Activated T-cell treated with anti-CD3 and anti-CD28 coated beads, Interleukin-2, amount 50 U/mL, for 1 hour (primary cell): ENCODE measurements at places on chromosomes 5 and 9.

DNA sequence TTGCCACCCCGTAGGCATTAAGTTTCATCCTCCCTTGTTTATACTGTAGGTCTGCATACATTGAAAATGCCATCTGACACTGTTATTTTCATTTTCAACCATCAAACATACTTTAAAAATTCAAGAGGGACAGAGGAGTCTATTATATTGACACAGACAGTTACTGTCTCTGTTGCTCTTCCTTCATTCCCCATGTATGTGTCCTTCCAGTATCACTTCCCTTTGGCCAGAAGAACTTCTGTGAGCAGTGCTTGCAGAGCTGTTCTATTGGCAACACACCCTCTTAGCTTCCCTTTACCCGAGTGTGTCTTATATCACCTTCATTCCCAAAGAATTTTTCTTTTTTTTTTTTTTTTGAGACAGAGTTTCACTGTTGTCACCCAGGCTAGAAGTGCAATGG lies 42.8 kb downstream of the RASGEF1C start:
- DNase-seq: no peak

- no peak for DNase-seq
Measured at GRCh38 chr9:132997591-132997990, 19.1 kb downstream of the GFI1B start.

- DNase-seq: no peak
Measured at GRCh38 chr5:56876327-56876726, 33.1 kb upstream of the SETD9 start.

DNA sequence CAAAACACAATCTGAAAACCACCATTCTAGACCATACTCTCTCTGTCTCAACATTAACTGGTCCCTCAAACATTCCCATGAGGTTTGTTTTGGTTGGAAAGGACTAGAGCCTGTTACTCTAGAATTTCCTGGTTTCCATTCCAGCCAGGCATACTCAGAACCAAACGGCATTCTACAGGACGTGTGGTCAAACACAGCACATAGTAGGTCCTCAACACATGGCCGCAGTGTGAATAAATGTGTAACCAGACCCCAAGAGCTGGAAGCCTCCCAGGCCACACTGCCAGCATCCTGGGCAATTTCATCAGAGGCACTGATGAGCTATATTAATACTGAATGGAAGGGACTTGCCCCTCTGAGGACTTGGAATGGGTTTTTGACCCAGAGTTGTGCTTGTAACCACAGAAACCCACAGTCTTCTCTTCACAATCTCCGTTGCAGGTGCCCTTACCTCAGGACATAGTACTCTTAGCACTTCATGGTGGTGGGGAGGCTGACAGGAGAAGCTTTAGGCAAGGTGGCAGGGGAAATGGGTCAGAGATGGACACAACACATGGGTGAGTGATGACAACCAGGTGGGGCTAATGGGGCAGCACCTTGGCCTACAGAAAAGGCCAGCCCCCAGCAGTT lies 66.0 kb downstream of the ZNF366 start:
- DNase-seq: no peak

DNA sequence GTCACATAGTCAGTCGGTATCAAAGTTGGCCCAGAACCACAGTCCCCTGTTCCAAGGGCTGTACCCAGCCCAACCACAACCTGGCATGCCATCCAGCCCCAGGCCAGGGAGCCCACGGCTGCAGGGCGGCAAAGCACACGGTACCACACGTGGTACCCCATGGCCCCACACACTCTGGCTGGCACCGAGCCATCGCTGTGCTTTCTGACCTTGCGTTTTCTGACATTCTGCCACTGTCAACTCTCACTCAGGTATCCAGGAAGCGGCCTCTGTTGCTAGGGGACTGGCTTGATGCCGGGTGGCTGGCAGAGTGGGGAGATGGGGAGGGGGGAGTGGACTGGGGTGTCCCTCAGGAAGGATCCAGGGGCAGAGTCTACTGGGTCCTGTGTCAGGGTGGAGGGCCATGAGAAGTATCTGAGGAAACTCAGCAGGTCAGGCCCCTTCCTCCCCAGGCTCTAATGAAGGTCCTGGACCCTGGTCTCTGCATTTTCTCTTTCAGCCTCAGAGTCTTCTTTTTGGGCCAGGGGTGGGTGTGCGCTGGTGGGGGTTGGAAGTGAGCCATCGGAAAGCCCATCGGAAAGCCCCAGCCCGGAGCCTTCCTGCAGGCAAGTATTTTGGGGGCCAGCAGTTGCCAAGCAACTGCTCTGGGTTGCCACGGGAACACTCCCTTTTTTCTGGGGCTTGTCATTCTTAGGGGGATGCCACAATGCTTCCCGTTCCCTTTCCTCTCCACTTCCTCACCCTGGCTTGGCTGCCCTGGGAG lies 21.0 kb upstream of the RALGDS start:
- DNase-seq: peak; percentile 74

- DNase-seq: no peak
Measured at GRCh38 chr9:130746434-130747212, 53.0 kb downstream of the EXOSC2 start.

DNA sequence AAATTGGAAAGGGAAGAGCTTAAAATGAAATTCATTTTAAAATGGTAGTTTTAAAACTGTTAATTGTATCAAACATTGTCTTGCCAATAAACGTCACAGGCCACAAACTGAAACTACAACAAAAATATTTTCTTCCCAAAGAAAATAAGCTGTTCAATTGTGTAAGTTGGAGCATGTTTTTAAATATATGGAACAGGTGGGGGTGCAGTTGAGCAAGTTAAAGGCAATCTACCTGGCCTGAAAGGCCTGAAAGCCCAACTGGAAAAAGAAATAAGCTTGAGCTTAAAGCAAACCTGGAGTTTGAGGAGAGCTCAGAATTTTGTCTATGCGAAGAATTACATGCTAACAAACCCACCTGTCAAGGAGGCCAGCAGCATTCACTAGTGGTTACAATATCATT lies 439.5 kb downstream of the ACTL7B start:
- DNase-seq: no peak

GRCh38 chr5:39225405-39226099 lies 6.2 kb upstream of the FYB1 start:
- DNase-seq: no peak

DNA sequence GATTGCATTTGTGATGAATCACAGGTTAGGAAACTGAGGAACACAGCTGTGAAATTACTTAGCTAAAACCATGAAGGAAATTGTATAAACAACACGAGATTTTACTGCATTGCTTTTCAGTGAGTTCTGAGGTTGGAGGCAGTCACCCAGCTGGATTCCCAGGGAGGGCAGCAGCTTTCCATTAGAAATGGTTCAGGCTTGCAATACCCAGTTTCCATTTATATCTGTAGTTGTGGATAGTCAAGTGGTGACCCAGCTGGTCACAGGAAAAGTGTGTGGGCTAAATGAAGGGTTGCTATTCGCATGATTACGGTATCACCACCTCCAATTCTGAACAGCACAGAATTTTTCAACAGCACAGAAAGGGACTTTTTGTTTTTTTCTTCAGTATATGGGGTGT lies 34.3 kb upstream of the SPATA31D4 start:
- no peak for DNase-seq

GRCh38 chr5:111772456-111773122 lies 15.6 kb upstream of the NREP start:
- no peak for DNase-seq

- DNase-seq: no peak
Measured at GRCh38 chr5:76180814-76181805, 97.9 kb downstream of the SV2C start.

GRCh38 chr5:124997186-124997893 lies 250.9 kb upstream of the ZNF608 start:
- no peak for DNase-seq

GRCh38 chr5:69493396-69494133 lies 975 bp downstream of the OCLN start:
- no peak for DNase-seq

GRCh38 chr9:113823421-113823820 lies 52.7 kb upstream of the ZNF618 start:
- DNase-seq: no peak

DNA sequence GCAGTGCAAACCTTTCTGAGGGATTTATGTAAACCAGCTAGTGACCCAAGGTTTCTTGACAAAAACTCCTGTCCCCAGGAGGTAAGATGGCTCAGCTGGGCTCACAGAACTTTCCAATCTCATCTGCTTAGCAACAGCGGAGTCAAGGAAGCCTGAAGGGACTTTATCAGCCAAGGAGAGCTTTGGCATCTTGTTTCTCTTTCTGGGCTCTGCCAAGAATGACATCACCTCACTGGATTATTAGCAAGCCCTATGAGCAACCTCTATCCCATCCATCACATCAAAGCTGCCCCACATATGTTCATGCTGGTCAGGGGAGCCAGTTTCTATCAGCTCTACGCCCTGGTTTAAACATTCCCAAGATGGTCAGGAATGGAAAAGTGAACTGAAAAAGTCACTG lies 461.3 kb downstream of the ENC1 start:
- no peak for DNase-seq

DNA sequence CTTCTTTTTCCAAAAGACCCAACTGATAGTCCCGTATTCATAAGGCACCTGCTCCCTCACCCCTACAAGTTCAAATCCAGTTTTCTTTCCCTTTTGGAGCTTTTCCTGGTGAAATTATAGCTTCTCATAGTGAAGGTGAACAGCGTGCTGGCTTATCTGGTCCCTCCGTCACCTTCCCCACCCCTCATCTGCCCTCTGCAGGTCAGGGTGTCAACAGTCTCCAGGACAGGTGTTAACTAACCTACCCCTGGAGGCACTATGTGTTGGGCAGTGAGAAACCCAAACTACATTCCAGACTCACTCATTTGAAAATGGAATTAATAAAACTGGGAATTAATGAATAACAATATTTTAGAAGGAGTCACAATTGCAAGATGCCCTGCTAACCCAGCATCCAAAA lies 109.0 kb upstream of the TAS2R1 start:
- DNase-seq: no peak

DNA sequence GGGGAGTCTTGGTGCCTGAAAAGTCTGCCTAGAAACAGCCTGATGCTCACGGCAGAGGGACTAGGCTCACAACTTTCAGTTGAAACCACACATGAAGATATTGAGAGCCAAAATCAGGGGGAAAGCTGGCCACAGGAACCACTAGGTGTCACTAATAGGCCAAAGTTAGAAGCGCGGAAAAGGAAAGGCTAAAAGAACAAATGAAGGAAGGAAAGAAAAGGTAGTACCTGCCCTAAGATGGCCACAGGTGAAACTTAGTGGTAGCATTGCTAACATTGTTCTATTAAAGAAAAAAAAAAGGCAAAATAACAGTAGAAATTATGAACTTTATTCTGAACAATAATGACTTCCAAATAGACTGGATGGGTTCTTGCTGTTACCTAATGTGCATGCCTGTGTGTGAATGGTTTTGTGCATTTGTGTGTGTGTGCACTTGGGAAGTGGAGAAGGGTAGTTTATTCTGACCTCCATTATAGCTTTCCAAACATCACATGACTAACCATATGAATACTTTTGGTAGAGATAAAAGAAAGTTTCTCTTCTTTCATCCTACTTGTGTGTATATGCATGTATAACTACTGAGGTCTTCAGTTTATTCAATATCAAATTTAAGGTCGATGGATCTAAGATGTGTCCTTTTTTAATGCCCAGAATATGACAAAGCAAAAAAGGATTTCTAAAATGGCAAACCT lies 2.1 kb upstream of the RFESD start:
- peak; percentile 41 for DNase-seq

DNA sequence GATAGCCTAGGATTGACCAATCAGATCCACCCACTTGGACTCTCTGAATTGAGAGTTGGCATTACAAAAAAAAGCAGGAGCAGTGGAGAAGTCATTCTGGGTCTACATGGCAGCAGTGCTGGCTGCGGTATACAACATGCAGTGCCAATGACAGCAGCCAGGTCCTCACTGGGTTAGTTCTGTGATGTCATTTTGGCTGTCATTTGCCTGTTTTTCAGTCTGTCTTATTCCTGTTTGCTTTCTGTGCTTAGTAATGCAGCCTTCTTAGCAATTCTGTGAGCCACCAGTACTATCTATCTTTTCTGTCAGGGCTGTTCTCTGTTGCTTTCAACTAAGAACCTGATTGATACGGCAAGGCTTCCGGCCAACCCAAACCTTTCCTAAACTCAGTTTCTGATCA lies 471.8 kb downstream of the BNC2 start:
- DNase-seq: no peak

DNA sequence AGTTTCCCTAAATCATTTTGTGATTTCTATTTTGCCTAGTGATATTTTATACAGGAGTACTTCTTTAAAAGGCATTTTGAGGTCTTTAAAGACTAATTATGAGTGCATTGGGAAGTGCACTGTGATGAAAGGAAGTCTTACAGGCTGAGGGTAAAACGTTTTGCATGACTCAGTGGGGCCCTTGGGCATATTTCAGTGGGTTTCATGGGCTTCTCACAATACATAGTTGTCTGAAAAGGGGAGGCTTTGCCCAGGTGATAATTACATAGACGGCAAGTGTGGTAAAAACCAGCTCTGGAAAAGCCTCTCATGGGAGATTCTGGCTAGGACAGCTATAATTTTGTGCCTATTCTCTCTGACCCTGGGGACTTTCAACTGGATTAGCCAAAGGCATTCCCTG lies 387.2 kb downstream of the ARHGEF28 start:
- DNase-seq: no peak

DNA sequence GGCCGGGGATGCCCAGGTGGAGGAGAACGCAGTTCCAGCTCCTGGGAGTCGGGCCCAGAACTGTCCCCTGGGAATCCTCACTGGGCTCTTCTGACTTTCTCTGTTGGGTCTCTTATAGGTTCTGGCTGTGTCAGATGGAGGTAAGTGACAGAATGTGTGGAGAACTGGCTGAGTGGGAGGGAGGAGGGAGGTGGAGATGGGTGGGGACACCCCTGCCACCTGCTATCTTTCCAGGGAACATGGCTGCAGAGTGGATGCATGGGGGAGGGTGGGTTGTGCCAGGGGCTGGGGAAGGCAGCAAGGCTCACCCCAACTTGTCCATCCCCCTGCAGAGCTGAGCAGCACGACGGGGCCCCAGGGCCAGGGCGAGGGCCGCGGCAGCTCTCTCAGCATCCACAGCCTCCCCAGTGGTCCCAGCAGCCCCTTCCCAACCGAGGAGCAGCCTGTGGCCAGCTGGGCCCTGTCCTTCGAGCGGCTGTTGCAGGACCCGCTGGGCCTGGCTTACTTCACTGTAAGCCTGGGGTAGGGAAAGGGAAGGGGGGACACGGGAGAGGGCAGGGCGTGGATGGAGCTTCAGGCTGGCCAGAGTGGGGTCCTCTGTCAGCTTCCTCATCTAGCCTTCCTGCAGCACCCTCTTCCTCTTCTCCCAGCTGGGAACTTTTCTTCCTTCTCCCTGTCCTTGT lies 8.3 kb downstream of the RGS14 start:
- no peak for DNase-seq

DNA sequence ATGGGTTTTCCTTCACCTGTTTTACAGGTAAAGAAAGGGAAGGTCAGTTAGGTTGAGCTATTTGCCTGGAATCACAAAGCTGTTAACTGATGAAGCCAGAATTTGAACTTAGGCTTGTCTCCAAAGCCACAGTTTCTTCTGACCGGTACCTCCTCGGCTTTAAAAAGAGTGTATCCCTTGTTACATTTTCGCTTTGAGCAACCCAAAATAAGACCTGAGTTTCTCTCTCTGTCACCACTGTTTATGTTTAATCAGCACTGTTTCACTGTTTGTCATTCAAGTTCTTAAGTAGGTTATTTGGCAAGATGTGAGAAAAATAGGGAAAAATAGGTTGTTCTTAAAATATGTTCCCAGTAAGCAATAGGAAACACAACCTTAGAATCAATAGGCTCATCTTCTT lies 84.6 kb downstream of the VCAN start:
- DNase-seq: no peak

GRCh38 chr9:121633119-121633714 lies 18.2 kb upstream of the DAB2IP start:
- DNase-seq: no peak
